ENCODE measurements at places on chromosomes 6 and 20.

DNA sequence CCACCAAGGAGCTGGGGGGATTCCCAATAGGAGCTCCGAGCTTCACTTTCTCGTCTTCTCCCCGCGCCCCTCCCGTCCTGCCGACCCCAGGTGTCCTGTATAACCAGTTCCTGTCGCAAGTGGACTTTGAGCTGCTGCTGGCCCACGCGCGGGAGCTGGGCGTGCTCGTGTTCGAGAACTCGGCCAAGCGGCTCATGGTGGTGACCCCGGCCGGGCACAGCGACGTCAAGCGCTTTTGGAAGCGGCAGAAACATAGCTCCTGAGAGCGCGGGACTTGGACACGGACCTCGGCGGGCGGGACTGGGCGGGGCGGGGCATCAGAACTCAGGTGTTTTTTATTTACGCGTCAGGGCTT is 340 bp upstream of the VARS2 start:
- no peak for DNase-seq

GRCh38 chr20:35615667-35616464 is at the start of gene SPAG4:
Gene SPAG4, plus strand, starts transcription at chr20:35615829. Its CDS starts 175 bp downstream, at chr20:35616004.
- DNase-seq = peak; percentile 100

DNA sequence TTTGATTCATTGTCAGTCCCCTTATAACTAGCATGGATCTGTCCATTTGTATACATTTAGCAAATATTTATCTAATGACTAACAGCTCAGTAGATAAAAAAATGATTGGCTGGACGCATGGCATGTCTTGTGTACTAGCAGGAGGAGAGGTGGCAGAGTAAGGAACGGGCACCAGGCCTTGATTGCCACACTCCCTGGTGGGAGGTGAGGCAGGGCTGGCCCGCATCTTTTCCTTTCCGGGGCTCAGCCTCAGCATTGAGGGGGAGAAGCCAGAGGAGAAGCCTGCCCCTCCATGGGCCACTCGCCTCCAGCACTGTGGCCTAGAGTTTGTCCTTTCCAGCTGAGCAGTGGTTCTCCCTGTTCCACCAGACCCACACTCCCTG is 84.9 kb upstream of the TMEM181 start:
- no peak for DNase-seq

GRCh38 chr6:66814156-66814555 is 1107.1 kb upstream of the EYS start:
- DNase-seq = no peak

GRCh38 chr6:39037707-39038106 is 10.9 kb upstream of the GLP1R start:
- no peak for DNase-seq

All from activated T-cell treated with anti-CD3 and anti-CD28 coated beads for 24 hours (primary cell).